ENCODE measurements at places on chromosomes 1 and 21. TPM values are rescaled to one million over a fixed set of nuclear protein-coding genes. Genes with fewer than 3 reads are reported as not detected.

DNA sequence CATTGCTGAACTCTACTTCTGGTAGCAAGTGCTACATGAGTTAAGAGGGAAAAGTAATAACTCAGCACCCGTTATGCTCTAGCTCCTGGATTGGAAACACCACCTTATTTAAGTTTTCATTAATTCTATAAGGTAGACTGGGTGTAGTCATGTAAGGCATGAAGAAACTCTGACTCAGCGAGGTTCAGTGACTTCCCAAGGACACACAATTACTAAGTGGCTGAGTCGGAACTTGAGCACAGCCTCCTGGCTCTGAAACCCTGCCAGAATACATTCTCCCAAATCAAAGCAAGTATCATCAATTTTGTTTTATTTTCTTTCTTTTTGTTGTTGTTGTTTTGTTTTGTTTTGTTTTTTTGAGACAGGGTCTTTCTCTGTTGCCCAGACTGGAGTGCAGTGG is 29.1 kb upstream of the SCCPDH start:
- DNase-seq: no peak

Gene OR6K3
- not detected for polyA plus RNA-seq

DNA sequence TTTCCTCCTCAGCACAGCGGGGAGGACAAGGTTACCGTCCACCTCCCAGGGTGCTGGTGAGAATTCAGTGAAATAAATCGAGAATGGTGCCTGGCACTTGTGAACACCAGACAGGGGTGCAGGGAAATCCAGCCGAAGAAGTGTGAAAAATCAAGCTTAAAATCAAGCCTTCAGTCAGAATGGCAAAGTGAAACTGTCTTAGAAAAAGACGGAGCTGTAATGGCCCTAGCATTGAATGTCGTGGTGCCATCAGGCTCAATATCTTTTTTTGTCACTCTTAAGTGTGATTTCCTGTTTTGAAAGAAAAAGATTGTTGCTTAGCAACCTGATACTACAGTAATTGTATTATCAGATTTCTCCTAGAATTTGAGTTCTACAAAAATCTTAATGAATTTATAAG is 22.1 kb downstream of the EDARADD start:
- DNase-seq: no peak

DNA sequence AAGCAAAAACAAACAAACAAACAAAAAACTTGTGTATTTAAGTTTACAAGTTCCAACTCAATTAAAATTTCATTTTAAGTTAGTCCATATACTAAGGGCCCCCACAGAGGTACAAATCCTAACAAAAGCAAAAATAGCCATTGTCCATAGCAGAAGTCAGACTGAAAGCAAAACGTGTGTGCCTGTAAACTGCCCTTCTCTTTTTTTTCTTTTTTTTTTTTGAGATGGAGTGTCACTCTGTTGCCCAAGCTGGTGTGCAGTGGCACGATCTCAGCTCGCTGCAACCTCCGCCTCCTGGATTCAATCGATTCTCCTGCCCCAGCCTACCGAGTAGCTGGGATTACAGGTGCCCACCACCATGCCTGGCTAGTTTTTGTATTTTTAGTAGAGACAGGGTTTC is 11.6 kb upstream of the IFNGR2 start:
- DNase-seq: no peak

DNA sequence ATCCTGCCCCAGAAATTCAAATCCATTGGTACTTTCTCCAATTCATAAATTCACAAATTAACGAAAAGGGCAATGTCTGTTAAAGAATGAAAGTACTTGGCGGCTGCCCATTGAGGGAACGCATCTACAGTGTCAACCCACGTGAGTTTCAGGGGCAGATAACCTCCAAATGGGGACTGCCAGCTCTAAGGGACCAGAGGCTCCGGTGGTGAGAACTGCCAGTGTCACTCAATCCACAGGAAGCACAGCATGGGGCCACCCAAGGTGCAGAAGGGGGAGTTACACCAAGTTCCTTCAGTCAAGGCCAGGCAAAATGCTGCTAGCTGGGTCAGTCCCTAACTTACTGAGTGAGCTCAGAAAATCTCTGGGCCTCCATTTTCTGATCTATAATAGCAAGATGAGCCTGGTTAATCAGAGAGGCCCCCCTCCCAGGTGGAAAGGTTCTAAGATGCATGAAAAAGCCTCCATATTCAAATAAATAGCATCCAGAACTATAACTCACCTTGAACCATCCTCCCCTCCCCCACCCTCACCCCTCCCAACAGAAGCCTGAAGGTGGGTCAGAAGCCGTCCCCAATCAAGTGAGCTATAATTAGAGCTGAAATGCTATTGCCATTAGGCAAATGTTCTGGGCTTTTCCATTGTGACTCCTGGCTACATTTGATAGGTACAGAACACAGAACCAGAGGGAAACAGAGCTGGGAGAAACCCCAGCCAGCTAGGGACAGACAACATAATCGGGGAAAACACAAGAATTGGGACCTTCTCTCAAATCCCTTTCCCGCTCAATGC is 41.7 kb downstream of the LRP8 start:
- DNase-seq: no peak
